ENCODE measurements at places on chromosomes 4 and X.
A peak's percentile ranks its signal among the peaks of the same experiment; 100 is the strongest.

- DNase-seq: no peak
Observed at GRCh38 chr4:137263206-137263605, 269.1 kb downstream of the PCDH18 start.

DNA sequence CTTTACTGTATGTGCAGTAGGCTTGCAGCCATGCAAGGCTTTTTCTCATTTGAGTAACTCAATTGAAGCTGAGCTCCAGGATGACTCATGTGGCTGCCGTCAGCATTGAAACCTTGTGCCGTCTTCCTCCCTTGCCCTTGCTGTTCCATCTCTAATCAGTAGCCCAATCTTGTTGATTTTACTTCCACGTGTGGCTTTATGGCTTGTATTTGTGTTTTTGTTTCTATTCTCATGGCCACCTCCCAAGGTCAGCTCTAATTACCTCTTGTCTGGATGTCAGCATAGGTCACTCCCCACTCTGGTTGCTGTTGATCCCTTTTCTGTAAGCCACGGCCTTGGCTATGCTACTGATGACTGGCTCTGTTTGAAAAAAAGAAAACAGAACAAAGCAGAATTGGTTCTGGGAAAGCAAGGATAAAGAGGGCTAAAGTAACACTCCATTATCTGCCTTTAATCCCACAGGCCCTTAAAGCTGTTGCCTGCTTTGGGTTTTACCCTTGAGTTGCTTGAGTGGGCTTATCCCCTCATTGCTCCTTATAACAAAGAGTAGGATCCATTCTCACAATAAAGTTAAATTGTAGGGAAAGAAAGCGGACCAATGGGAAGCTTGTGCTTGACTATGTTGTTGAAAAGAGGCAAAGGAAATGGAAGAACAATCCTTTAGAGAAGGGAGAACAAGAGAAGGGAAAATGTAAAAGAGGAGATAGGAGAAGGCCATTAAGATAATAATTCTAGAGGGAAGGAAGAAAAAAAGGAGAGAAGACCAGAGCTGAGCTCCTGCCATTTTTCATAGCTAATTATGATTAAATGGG is 173.9 kb upstream of the PGRMC2 start:
- peak; percentile 88 for DNase-seq

DNA sequence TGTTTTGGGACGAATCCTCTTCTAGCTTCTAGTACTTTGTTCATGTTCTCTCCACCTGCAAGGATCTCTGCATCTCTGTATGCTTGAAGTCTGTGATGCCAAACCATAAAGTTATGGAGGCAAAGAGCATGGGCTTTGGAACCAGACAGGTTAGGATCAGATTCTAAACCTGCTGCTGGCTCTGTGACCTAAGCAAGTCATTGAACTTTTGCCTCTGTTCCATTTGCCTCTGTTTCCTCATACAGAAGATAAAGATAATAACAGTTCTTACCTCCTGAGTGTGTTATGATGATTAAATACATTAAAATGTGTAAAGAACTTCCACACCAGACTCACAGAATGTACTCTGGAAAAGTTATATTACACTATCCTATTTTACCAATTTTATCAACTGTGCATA is 41.5 kb upstream of the RELL1 start:
- DNase-seq: no peak

DNA sequence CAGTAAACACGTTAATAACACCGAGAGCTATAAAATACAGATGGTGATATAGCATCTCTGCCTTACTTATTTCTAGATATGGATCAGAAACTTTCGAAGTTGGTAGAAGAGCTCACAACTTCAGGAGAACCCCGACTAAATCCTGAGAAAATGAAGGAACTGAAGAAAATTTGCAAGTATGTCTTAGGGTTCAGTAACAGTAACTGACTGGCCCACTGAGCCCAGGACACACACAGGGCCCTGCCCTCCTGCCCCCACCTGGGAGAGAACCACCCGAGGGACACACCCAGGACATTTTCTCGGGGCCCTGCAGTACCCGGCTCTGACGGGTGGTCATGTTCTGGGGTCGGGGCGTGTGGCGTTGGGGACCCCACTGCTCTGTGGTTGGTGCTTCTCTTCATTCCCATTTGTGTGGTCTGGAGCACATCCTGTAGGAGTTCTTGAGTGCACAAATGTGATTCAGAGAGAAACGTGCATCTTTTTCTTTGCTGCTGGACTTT is 1.1 kb downstream of the UVSSA start:
- DNase-seq: no peak

DNA sequence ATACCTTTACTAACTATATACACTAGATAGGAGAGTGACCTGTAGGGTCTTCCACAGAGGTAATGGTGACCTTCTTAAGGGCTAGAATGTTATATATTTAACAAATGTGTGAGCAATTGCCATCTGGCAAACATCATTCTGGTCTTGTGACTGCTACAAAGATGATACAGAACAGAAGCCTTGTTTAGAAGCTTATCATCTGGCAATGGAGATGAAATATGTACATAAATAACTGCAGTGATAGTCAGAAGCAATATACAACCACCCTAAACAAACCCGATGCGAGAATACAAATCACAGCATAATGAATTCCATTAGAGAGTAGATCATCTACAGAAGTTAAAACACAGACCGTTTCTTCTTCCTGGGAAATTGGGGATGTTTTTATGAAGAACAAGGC is 952.7 kb upstream of the SLIT2 start:
- peak; percentile 60 for DNase-seq

DNA sequence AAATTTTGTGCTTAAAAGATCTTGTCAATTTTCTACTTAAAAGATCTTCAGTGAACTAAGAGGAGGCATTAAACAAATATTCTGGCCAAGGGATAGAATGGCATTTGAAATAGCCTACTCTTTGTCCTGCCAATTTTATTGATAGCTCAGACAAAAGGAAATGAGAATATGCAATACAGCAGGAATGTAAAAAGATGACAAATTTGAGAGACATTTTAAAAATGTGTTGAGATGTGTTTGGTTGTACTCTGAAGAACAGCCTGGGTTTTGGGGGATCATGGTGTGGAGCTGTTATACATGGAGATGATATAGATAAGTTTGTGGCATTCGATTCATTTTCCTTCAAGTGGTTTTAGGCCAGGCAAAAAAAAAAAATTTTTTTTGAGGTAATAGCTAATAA is 11.6 kb upstream of the MAD2L1 start:
- peak; percentile 64 for DNase-seq

- peak; percentile 23 for DNase-seq
Observed at GRCh38 chr4:172851534-172851933, 317.1 kb upstream of the GALNT7 start.

GRCh38 chr4:84578540-84579402 is 4.2 kb upstream of the CDS1 start:
- DNase-seq: peak; percentile 53

- DNase-seq: no peak
Observed at GRCh38 chr4:125430086-125430485, 115.3 kb downstream of the FAT4 start.

DNA sequence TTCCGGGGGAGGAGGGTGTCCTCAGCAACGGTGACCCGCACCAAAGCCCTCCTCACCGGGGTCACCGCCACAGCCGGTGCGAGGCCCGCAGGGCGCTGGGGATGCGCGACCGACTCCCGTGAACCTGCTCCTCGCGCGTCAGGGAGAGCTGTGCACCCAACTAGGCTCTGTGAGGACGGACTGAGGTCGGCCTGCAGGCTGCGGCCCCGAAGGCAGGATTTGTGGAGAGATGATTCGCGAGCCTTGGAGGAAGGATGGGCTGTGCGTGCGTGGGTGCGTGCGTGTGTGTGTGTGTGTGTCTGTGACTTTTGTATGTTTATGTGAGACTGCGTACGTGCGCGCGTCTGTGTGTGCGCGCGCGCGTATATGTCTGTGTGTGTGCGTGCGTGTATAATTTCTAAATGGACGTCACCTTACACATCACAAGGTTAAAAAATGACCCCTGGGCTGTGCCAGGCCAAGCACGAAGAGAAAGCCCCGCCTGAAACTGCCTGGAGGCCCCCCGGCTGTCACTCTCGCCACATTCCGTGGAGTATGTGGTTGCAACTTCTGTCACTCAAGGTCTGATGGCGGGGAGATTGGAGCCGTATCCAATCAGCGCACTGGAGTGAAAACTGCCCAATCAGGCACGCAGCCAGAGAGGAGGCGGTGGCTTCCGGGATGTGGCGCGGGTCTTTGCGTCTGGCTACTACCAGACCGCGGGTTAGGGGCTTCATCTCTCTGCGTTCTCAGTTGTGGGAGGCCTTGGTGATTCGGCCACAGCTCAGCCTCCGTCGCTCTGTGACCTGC is at the start of gene ZNF141:
Gene ZNF141, plus strand, starts transcription at position 672 of the 789 bp plus-strand sequence. CDS start 170 bp downstream, outside the sequence.
- peak; percentile 98 for DNase-seq

DNA sequence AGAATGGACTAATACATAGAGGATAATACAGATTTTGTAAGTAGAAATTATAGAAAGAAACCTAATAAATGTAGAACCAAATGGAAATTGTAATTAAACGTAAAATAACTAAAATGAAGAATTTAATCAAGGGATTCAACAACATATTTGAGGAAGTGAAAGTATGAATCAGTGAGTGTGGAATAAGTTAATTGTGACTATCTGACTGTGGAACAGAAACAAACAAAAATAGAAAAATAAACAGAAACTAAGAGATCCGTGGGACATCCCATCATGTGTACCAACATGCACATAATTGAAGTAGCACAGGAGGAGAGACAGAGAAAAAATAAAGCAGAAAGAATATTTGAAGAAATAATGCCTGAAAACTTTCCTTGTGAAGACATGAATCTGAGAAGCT is 208.6 kb upstream of the TACR3 start:
- DNase-seq: no peak

DNA sequence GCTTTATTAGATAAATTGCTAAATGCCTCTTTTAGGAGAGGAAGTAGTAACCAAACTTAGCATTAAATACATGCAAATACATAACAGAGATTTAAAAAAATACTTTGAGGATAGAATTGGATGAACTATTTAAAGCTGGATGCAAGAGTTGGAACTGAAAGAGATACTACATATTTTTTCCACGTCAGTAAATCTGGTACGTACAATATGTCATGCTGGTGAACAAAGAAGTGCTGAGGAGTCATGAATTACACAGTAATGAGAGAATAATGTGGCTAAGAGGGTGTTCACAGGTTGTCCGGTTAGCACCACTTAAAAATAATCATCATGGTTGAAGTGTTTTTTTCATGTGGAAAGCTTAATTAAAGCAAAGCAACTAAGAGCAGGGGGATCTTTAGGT is 184.1 kb upstream of the FRMPD4 start:
- peak; percentile 23 for DNase-seq

DNA sequence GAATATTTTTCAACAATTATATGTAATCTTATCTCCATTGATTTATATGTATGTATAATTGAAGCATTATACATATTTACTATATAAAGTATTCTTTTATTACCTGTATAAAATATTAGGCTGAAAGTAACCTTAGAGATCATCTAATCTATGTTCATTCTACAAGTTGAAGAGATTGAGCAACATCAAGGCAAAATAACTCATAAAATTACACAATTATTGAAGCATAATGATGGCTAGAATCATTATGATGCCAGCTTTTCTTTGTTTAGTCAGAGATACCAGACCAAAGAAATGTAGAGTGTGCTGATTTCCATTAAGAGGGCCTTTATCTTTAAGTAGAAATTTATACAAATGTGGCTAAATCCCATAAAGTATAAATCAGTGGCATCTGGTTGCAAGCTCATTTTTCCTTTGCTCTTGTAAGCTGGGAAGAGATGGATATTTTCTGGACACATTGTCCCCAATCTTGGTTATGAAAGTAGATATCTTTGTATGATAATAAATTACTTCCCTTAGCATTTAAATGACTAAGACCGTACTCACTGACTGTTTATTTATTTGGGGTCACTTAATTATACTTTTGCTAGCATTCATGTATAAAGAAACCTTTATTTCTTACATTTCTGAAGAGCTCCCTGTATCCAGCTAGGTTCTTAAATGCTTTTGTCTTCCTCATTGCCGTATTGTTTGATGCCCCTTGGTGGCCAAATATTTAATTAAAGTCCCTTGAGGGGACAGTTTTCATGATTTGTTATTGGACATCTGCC is 339.8 kb downstream of the PCDH7 start:
- DNase-seq: no peak

DNA sequence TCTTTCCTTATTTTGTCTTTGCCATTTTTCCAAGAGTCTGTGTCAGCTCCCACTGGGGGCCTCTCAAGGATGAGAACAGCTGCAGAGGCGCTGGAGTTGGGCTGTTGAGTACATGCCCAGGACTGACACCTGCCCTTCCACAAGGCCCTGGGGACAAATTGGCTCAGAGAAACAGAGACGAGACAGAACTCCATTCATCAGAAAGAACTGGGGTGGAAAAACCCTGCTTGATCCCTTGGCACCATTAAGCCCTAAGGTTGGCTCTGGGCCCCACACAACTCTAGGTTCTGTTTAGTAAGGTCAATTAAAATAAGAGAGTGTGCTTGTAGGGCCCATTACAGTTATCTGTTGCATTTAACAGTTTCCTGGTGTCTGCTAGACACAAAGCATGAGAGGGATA is 63.6 kb downstream of the DCX start:
- DNase-seq: no peak

- no peak for DNase-seq
Observed at GRCh38 chr4:169042608-169043007, 32.6 kb upstream of the CBR4 start.

DNA sequence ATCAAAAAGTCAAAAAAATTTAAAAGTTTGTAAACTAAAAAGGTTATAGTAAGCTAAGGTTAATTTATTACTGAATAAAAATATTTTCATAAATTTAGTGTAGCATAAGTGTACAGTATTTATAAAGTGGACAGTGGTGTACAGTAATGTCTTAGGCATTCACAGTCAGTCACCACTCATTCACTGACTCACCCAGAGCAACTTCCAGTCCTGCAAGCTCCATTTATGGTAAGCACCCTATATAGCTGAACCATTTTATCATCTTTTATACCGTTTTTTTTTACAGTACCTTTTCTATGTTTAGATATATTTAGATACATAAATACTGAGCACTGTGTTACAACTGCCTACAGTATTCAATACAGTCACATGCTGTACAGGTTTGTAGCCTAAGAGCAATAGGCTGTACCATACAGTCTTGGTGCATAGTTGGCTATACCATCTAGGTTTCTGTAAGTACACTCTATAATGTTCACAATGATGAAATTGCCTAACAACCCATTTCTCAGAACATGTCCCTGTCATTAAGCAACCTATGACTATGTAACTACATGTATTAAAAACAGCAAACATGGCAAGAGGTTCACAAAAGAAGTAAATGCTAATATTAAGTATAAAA is 18.6 kb downstream of the ACSL4 start:
- DNase-seq: peak; percentile 87

DNA sequence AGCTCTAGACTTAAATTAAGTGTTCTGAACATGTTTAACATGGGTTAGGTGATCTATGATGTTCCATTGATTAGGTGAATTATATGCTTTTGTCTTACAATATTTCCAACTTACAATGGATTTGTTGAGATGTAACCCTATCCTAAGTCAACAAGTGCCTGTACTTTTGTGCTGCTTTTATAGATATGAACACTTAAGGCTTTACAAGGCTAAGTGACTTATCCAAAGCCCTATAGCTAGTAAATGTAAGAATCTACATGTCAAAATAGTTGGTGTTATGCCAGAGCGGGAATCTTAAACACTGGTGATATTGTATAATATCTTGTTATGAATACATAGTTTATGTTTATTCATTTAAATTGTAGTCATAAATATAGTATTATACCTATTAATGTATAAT is 1629.1 kb upstream of the IGFBP7 start:
- DNase-seq: no peak

Data from fibroblast of upper back skin (primary cell).